ENCODE measurements at places on chromosomes 2 and 18.

DNA sequence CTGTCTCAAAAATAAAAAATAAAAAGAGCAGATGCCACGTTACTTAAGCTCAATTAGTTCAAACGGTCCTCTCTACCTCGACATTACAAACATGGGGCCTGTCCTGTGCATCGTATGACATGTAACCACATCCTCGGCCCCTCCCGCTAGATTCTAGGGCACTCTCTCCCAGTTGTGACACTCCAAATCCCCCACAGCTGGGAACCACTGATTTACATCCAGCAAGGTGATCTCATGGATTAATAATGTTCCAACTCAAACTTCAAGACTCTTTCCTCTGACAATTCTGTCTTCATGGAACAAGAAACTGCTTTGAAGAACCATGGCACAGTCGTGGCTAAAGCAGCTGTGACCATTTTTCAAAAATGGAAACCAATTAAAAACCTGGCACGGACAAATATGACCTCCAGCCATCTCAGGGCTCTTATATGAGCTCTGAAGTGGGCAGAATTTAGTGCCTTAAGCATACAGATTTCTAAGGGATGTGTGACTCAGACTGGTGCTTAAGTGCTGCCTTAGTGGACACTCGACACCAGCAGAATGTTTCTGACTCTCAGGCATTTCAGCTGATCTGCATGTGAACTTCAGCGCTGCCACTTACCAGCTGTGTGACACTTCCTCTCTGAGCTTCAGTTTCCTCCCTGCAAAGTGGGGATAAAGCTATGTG, 31.7 kb upstream of the ASAP2 start:
- no peak for DNase-seq

DNA sequence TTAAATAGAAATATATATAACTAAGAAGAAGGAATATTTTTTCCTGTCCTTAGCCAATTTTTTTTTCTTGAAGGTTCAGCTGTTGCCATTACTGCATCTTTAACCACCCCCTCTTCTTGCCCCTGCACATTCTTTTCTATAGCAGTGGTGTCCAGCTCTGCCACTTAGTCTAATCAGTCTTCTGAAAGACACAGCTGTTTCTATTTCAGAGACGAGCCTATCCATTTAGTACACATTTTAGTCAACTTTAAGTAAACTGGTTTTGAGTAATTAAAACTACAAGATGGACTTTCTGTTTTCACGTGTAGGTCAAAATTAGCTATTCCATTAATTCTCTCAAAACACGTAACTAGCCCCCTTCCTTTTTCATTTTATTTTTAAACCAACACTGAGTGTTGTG, 21.0 kb downstream of the SPOPL start:
- DNase-seq, result no peak

- no peak for DNase-seq
Observed at GRCh38 chr2:39068299-39069135, 52.3 kb downstream of the SOS1 start.

- no peak for DNase-seq
Observed at GRCh38 chr2:175834477-175834876, 167.6 kb downstream of the LNPK start.

DNA sequence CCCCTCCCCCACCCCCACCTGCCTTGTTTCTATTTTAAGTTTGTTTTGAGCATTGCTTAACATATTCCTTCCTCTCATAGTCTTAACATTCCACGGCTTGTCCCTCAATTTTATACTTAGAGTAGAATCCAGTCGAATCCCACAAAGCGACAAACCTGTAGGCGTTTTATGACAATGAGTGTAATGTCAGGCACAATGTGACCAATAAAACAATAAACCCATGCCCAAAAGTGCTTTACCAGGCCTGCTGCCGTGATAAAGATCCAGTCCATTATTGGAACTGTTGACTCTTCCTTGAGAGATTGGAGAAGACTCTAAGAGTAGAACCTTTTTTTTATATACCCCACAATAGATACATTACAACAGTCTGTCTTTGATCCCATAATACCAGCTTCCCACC, 6.2 kb upstream of the MRO start:
- DNase-seq, result no peak

- DNase-seq, result no peak
Observed at GRCh38 chr2:45595721-45596435, 15.2 kb downstream of the SRBD1 start.

GRCh38 chr18:685438-685837, 27.0 kb downstream of the ENOSF1 start:
- DNase-seq, result no peak

- no peak for DNase-seq
Observed at GRCh38 chr2:74507926-74508520, 528 bp upstream of the PCGF1 start.

DNA sequence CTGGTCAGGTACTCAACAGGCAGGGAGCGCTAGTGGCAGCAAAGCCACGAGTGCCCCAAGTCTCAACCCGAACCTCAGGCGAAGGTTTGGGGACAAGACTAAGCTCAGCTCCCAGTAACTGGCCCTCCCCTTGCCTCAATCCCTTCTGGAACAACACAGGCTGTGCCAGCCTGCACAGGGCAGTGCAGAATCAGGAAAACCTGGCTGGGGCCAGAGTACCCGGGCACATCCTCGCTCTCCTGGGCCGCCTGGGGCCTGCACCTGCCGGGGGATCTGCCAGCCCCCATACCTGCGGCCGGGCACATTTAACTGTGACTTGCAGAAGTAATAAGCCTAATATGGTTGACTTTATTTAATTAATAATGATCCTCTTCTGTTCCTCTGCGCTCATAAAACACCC, 60.6 kb downstream of the GBX2 start:
- DNase-seq, result no peak
